ENCODE measurements at places on chromosomes 6 and 20. TPM values are rescaled to one million over a fixed set of nuclear protein-coding genes. Genes with fewer than 3 reads are reported as not detected.

DNA sequence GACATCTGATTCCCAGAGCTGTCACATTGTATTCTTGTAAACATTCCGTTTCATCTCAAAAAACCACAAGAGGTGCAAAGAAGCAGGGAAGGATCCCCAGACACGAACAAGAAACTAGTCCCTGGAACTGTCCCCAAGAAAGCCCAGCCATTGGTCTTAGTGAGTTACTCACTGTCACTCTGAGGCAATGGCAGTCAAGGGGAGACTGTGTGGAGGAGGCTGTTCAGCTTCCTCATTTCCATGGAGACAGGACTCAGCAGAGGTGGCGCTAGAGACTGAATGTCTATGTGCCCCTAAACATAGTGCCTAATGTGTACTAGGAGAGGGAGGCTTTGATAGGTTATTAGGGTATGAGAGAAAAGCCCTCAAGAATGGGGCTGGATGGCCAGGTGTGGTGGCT, 11.1 kb downstream of the ULBP1 start:
- DNase-seq: no peak

DNA sequence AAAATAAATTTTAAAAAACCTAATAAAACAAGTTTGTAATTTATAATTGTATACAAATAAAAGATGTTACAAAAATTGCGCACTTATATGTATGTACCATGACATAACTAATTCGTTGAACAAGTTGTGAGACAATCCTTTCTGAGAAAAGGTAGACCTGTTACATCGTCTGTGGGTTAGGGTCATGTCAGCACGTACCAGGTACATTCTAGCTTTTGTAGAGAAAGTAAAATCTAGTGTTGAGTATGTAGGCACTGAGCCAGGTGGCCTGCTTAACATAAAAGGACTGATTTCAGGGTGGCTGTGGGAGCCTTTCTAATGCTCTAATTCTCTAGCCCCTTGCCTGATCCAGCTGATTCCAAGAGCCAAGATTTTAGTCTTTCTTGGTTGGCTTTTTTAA, 10.4 kb downstream of the RPL7L1 start:
- DNase-seq: no peak

GRCh38 chr20:53138454-53139262, 166.5 kb downstream of the TSHZ2 start:
- DNase-seq: no peak

- no peak for DNase-seq
These were observed 10.2 kb downstream of the SLC29A1 start for GRCh38 chr6:44233567-44234100.

DNA sequence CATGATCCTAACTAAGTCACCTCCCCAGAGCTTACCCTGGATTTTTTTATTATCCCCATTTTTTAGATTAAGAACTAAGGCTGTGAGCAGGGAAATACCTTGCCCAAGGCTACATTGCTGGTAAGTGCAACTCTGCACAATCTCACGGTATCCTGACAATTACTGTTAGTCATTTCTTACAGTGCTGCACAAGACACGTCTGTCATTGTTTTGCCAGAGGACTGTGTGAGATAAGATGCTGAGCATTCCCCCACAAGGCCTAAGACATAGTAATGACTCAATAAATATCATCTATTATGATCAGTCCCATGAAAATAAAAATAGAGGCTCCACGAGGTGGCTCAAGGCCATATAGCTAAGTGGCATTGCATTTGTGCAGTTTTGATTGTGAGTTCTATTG, 21.0 kb downstream of the PFDN4 start:
- no peak for DNase-seq

- no peak for DNase-seq
These were observed 52.1 kb downstream of the PLAGL1 start for GRCh38 chr6:143955971-143956370.

DNA sequence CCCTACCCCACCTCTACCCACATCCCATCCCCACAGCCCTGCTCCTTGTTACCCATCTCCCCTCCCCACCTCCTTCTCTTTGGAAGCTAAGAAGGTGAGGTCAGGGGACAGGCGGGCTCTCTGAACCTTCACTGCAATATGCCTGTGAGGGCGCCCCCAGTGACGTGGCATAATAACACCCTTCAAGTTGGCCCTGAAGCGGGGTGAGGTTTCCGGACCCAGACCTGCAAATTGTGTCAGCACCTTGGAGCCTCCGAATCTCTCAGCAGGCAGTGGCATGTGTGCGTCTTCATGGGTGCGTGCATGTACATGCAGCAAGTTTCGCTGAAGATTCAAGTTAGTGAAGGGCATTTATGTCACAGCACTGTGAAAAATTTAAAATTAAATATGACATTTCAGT, 114.6 kb downstream of the SOBP start:
- no peak for DNase-seq

DNA sequence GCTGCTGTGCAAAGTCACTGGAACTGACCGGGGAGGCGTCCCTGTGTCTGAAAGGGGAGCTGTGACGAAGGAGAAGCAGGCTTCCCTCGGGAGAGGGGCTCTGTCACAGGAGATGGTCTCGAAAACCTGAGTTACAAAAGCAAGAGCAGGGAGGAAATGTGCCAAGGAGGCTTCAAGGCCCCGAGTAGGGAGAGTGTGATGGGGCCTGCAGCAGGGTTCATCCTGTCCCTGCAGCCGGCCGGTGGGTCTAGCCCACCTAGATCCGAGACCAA, 16.7 kb downstream of the DYNLT1 start:
- no peak for DNase-seq

DNA sequence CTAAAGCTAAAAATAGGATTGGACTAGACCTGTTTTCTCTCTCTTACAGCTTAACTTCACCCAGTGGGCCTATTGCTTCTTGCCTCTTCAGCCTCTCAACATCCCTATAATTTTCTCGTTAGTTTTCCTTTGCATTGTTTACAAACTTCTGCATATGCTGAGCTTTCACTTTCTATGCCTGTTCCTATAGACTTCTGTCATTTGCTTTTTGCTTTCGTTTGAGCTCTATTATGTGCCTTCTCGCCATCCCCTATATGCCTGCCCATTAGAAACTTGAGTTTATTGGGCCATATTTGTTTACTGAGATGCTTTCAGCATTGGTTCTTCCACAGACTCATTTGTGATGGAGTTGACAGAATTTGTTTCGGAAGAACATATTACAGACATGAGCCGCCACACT, 40.9 kb downstream of the NCOA7 start:
- no peak for DNase-seq

- DNase-seq: no peak
These were observed 73.1 kb downstream of the NCOA3 start for GRCh38 chr20:47574616-47575364.

The SCGN gene
- polyA plus RNA-seq: 0.14 TPM

The GPLD1 gene
- 3.0 TPM for polyA plus RNA-seq

The C20orf144 gene
- 0.22 TPM for polyA plus RNA-seq

The ZBP1 gene
- not detected for polyA plus RNA-seq

The HTR1E gene
- 0.69 TPM for polyA plus RNA-seq
